ENCODE measurements at places on chromosomes 2 and 18.

GRCh38 chr18:316393-316792 is 48.5 kb upstream of the THOC1 start:
- no peak for DNase-seq

DNA sequence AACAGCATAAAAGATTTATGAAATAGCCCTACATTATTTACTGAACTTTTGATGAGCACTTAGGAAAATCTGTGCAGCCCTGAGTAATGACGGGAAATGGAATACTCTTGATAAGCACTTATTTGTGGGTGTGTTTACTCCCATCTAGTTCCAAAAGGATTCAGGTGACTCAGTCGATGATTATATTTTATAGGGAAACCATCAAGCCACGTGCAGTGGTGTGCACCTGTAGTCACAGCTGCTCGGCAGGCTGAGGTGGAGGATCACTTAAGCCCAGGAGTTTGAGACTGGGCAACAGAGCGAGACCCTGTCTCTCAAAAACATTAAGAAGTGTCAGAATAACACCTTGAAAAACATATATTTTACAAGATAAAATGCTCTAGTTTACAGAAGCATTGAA is 91.9 kb downstream of the CABYR start:
- no peak for DNase-seq

- no peak for DNase-seq
Measured at GRCh38 chr2:138415985-138416384, 85.6 kb upstream of the SPOPL start.

GRCh38 chr2:218981881-218982585 is 3.0 kb downstream of the FEV start:
- no peak for DNase-seq

- DNase-seq = no peak
Measured at GRCh38 chr2:80591233-80591632, 286.7 kb upstream of the LRRTM1 start.

- DNase-seq = no peak
Measured at GRCh38 chr2:39875182-39875913, 96.3 kb upstream of the THUMPD2 start.

DNA sequence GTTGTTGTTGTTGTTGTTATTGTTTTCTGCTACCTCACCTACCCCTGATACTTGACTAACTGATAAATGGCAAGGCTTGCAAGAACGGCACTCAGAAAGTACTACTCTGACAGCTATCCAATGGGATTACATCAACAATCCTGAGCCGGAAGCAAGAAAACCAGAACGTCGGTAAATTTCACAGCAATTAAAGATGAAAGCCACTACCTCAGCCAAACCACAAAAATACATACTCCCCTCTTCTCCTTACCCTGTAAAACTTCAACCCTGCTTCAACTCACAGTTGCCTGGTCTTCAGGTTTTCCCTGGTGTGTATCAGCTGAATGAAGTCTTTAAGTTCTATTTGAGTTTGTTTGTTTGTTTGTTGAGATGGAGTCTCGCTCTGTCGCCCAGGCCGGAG is 293.7 kb upstream of the RND3 start:
- DNase-seq = no peak

GRCh38 chr2:160491911-160492371 is 1.7 kb downstream of the RBMS1 start:
- no peak for DNase-seq

DNA sequence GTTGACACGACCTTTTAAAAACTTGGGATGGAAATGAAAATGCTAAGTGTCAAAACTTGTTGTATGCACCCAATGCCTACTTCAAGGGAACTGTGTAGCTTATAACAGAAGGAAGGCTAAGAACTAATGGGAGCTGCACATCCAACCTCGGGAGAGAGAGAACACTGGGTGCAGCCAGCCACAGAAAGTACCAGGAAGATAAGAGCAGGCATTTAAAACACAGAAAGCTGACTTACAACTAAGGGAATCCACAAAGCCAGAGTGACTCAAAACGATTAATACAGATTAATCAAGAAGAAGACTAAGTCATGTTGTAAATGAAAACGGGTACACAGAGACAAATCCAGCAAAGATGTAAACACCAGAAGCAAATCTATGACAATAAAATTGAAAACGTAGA is 113.4 kb downstream of the HDAC4 start:
- DNase-seq = no peak

GRCh38 chr18:79952996-79953559 is 1.6 kb upstream of the SLC66A2 start:
- no peak for DNase-seq

GRCh38 chr2:20450201-20450999 is 3.5 kb downstream of the RHOB start:
- DNase-seq = no peak

DNA sequence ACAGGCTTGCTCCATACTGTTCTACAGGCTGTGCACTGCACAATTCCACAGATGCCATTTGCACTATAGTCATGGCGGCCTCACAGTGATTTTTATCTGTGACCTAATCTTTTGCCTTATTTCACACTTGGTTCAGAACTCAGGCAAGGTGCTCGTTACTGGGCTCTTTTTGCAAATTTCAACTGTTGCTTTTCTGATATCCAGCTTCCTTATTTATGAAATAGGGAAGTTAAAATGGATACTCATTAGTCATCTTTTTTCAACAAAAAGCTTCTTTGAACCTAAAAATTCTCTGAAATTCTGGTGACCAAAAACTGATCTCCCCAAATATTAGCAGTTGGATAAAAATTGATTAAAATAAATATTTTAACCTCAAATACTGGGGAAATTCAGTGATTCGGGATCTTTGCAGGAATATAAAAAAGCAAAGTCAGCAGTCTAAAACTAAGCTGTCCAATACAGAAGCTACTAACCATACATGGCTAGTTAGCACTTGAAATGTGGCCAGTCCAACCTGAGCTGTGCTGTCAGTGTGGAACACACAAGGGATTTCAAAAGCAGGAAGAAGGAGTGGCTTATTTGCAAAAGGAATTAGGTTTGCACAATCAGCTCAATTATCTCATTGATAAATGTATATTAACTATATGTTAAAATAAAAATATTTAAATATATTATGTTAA is 134.4 kb downstream of the COL4A4 start:
- no peak for DNase-seq

DNA sequence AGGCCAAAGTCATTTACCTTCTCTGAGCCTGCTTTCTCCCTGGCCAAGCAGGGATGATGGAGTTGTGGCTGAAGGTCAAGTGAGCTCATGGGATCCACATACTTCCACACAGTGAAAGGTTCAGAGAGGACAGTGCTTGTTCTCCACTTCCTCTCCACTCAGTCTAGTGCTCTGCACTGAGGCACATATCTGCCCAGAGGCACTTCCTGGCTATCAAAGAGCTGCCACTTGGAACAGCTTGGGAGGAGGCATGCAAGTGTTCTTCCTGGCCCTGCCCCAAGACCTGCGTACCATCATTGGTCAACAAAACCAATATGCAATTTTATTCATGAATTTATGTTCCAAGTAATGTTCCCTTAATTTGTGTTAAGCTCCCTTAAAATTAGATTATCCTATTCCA is 71.9 kb downstream of the RNF152 start:
- DNase-seq = no peak

- DNase-seq = no peak
Measured at GRCh38 chr2:200751786-200752185, 59.9 kb upstream of the BZW1 start.

DNA sequence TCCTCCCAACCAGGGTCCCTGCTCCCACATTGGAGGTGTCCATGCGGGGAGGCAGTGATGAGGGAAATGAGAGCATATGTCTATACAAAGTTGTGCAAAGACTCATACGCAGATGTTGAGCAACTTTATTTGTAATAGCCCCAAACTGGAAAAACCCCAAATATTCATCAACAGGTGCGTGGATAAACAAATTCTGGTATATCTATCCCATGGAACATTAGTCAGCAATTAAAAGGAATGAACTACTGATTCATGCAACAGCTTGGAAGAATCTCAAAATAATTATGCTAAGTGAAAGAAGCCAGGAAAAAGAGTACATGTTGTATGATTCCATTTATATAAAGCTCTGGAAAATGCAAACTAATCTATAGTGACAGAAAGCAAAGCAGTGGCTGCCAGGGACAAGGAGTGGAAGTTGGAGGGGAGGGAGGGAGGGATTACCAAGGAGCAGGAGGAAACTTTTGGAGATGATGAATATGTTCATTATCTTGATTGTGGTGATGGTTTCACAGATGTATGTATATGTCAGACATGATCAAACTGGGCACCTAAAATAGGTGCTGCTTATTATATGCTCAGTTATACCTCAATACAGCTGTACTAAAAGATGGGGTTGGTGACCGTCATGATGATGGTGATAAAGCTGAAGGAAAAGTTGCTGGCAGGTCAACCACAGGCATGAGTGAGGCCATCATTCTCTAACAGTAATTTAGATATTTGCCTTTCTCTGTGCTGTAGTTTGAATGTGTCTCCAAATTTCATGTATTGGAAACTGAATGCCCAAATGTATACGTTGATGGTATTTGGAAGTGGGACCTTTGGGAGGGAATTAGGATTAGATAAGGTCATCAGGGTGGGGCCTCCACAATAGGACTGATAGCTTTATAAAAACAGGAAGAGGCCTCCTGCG is 270.9 kb downstream of the CYP26B1 start:
- no peak for DNase-seq

DNA sequence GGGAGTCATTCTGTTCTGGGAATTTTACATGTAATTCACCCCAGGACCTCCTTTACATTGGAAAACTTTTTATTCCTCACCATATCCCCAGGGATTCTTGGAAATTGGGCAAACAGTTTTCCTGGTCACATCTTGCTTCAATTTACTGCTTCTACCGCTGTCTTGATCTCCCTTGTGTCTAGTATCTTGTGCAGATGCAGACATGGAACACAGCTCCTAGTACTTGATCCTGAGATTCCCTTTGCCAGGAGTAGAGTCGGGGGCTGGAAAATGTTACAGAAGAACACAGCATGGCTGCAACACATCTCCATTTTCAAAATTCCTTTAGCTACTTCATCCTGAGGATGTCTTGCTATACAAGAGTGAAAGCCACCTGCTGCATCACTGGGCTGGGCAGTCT is 472.8 kb downstream of the PLCL1 start:
- DNase-seq = no peak

DNA sequence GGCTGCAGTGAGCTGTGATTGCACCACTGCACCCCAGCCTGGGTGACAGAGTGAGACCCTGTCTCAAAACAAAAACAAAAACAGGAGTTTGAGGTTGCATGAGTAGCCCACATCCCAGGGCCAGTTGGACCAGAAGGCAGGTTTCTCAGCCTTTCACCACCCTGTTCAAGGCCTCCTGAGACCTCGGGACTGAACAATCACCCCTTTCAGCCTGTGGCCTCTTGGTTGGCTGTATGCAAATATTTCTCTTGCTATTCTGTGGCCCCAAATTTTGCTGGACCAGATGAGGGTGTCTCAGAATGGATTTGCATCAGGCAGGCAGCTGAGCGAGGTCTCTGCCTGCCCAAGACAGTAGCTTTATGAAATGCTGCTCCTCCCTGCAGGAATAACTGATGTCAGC is 56.9 kb downstream of the DPYSL5 start:
- no peak for DNase-seq

DNA sequence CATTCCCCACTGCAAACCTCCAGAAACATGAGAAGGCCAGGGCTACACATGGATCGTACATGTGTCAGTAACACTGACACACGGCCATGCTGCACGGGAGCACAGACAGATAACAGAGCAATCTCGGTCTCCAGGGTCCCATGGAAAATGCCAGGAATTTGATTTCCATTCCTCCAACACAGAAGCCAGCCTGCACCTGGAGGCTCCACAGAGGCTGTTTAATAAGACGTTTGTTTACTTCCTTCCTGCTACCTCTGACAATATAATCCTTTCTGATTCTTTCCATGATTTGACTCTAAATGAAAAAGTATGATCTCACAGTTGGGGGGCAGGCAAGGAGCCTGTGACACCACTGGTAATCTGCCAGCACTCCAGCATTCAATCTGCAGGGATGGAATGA is 210.9 kb upstream of the DDX18 start:
- DNase-seq = no peak

GRCh38 chr2:40164736-40165508 is 287.0 kb downstream of the SLC8A1 start:
- DNase-seq = no peak

DNA sequence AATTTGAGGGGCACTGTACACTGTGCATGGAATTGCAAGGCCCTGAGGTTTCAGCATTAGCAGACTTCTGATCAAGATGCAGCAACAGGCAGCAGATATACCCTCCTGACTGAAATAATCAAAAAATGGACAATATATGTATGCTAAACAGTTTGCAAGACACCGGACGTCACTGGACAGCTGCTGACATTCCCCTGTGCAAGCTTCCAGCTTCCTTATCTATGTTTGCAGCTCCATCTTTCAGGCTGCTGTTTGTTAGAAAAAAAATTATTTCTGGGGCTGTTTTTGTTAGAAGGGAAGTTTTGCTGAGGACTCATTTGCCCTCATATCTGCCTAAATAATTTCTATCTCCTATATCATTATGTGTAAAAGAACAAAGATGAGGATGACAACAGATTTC is 179.5 kb upstream of the BCL2L11 start:
- DNase-seq = no peak

GRCh38 chr18:8969639-8970390 is 132.7 kb upstream of the NDUFV2 start:
- DNase-seq = no peak

GRCh38 chr2:165197346-165197745 is 6.5 kb downstream of the SCN3A start:
- DNase-seq = no peak

GRCh38 chr2:108707300-108707699 is 12.0 kb upstream of the RANBP2 start:
- DNase-seq = no peak

GRCh38 chr2:150030436-150031190 is 443.0 kb upstream of the MMADHC start:
- no peak for DNase-seq

DNA sequence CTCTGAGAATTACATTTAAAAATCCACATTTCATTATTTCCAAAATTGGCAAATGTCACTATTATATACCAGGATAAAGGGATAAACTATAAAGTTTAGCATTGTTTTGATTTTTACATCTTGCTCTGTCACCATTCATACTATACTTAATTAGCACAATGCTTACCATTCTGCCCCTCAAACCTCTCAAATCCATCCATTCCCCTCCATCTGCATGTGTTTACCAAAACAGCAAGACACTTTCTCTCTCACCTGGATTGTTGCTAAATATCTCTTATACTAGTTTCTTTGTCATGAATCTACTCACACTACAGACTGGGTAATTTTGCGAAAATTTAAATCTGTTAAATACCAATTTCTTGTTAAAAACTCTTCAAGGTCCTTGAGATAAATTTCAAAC is 496.1 kb downstream of the NR4A2 start:
- DNase-seq = no peak

DNA sequence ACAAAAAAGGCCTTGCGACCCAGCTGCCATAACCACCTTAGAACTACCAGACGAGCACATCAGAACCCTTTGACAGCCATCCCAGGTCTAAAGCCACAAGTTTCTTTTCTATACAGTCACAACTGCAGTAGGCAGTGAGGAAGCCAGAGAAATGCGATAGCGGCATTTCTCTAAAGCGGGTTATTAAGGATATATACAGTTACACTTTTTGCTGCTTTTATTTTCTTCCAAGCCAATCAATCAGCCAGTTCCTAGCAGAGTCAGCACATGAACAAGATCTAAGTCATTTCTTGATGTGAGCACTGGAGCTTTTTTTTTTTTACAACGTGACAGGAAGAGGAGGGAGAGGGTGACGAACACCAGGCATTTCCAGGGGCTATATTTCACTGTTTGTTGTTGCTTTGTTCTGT is 48.8 kb downstream of the FEZ2 start:
- no peak for DNase-seq

- DNase-seq = no peak
Measured at GRCh38 chr2:16335604-16335930, 330.1 kb downstream of the CYRIA start.

Data from esophagus squamous epithelium (tissue), 5 donors.